Activated CD4-positive, alpha-beta T cell treated with anti-CD3 and anti-CD28 coated beads for 1 hour (primary cell): ENCODE measurements at places on chromosomes 2 and 18.

- DNase-seq: no peak
Measured at GRCh38 chr18:13259701-13260100, 41.1 kb downstream of the LDLRAD4 start.

GRCh38 chr2:66127656-66128055, 307.3 kb upstream of the MEIS1 start:
- no peak for DNase-seq

DNA sequence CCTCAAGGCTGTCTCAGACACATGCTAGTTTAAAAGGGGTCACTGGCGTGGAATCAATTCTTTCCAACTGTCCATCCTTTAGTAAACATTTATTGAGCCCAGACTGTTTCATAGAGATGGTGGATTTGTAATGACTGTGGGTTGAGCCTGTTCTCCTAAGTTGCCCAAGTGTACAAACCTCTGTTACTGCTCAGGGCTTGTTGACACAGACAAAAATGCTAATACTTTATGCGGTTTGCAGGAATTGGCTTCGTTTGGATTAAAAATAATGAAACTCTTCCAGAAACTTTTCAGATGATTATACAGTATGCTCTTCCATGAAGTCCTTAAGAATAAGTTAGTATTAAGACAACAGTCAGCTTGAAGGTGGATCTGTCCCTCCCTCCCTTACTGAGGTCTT, 83.6 kb upstream of the MGAT5 start:
- DNase-seq: no peak

DNA sequence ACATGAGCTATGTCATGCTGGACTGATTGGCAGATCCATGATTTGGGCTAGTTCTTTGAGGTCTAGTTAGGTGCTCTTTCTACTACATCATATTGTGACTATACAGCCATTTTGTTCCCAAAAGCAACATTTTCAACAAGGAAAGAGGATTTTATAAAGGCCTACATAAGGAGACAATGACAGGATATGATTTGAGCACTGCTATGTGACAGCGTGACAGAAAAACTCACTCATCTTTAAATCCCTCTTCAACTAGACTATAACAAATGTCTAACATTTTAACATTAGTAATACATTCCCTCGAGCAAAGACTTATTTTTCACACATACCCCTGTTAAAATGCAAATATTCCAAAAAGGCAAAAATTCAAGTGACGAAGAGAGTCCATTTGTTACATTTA, 209.6 kb upstream of the CHST9 start:
- DNase-seq: no peak

- no peak for DNase-seq
Measured at GRCh38 chr2:186641132-186641806, 51.4 kb downstream of the ITGAV start.
